HCEC 1CT (cell line): ENCODE measurements at places on chromosomes 2 and 18.

- DNase-seq = no peak
These were observed 1377.9 kb downstream of the RPIA start for GRCh38 chr2:90069290-90069894.

DNA sequence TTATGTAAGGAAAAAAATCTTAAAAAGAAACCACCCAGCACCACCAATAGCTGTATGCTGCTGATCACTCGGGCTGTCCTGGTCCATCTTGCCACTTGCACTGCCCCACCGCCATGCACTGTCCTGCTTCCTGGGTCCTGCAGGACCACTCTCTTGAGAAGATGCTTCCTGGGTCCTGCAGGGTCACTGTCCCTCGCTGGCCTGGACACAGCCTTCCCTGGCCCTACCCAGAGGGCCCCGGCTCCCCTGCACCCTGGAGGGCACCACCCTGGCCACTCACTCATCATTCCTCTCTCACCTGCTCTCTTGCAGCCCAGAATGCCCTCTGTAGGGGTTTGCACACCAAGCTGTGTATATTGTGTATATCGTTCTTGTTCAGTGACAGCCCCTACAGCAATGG lies 2.4 kb upstream of the OTOS start:
- no peak for DNase-seq

- DNase-seq = no peak
These were observed 42.1 kb downstream of the BCL2L11 start for GRCh38 chr2:111162718-111163331.

- DNase-seq = no peak
These were observed 2.6 kb downstream of the NLRC4 start for GRCh38 chr2:32262105-32262504.

- DNase-seq = no peak
These were observed 3.0 kb upstream of the SKOR2 start for GRCh38 chr18:47254341-47254939.

- no peak for DNase-seq
These were observed 5.0 kb upstream of the GBX2 start for GRCh38 chr2:236173036-236173728.

GRCh38 chr2:51424418-51424817 lies 392.5 kb upstream of the NRXN1 start:
- DNase-seq = no peak

DNA sequence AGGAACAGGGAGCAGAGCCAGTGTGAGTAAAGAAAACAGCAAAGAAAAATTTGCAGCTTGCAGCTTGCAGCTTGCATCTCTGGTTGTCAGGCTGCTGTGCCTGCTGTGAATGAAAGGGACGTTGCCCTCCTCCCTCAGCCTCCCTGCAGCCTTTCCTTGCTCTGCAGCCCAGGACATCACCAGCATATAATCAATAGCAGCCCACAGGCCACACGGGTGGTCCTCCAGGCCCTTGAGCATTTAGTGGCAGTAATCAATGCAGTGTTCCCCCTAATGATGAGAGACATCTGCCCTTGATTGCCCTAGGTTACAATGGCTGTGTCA lies 122.2 kb upstream of the TACR1 start:
- DNase-seq = no peak

DNA sequence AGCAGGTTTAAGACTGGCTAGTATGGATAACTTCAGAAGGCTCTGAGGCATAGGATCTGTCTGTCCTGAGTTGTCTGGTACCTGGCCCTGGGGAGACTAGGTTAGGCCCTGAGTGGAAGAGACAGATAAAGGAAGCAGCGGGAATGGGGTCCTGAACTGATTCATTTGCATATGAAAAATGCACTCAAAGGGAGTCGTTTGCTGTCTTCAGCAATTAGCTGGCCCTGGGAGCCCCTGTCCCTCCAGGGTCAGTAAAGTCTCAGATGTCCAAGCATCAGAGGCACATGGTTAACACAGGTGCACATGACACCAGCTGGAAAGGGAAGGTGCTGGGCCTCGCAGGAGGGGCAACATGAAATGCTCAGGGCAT lies 172.4 kb downstream of the ACOXL start:
- no peak for DNase-seq

- no peak for DNase-seq
These were observed 107.2 kb upstream of the SMAD2 start for GRCh38 chr18:48037481-48038271.

DNA sequence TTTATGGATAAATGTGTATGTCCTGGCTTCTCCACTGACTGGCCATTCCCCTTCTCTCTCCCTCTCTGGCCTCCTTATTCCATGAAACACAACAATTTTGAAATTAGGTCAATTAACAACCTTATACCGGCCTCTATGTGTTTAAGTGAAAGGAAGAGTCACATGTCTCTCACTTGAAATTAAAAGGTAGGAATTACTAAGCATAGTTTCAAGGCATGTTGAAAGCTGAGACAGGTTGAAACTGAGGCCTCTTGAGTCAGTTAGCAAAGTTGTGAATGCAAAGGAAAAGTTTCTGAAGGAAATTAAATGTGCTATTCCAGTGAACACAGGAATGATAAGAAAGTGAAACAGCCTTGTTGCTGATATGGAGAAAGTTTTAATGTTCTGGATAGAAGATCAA lies 69.7 kb downstream of the ADAM23 start:
- no peak for DNase-seq

GRCh38 chr2:56260415-56260814 lies 76.6 kb downstream of the CCDC85A start:
- no peak for DNase-seq

- peak; percentile 79 for DNase-seq
These were observed 1663.6 kb downstream of the SUCLG1 start for GRCh38 chr2:82795446-82795845.

- no peak for DNase-seq
These were observed 133.6 kb downstream of the ALK start for GRCh38 chr2:29787473-29788465.

DNA sequence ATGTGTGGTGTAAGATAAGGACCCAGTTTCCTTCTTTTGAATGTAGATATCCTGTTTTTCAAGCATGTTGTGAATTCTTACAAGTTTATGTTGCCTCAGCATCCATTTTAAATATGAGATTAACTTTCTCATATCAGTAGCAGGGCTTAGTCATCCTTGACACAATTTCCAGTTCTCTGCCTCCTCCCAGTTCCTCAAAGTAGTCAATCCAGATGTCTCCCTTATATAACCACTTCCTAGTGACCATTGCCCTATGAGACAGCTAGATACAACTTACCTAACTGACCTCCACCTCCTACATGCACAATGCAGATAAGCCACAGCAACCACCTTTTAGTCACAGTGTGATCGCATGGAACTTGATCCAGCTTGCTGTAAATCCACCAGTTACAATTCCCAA lies 269.2 kb upstream of the ZNF521 start:
- no peak for DNase-seq

DNA sequence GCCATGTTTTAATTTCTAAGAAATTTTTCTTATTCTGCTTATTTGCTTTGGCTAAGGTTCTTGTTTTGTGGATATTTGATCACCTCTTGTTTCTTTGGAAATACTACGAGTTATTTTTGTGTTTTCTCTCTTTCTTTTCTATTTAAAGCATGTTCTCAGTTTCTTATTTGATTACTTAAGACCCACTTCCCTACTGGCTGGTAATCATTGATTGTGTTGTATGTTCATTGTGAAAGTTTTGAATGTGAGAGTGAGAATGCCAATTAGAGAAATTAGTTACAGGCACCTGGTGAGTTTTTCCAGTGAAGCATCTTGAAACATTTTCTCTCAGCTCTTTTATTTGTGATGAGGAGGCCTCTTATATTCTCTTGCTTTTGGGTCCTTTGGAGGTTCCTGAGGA lies 226.7 kb upstream of the MC4R start:
- no peak for DNase-seq

DNA sequence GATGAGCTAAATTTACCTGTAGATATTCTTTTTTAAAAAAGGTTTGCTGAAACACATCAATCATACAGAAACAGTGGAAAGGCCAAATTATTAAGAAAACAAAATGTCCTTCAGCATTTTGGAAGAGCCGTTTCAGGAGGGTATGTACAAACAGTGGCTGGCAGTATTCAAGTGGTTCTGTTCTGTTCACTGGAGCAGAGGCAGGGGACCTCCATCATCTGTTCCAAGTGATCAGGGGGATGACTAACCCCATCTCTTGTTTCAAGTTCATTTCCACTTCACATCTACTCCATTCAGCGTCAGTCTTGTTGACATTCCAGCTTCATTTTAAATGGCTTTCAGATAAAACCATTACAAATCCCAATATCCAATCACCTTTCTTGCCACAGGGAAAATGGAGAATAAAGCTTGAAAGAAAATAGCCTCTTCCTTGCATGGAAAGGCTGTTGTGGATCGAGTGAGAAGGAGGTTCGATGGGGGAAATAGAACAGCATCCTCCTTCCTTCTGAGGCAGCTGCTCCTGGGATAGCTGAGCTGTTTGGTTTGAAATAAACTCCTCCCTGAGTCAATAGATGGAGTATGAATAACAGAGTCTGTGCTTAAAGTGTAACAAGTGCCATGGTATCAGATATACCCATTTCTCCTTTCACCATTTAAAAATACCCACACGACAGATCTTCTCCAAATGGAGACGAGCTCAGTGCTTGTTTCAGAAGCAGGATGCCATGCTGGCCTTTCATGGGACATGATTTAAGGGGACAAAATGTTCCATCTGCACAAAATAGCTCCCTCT lies 63.7 kb upstream of the OTOF start:
- DNase-seq = no peak

- DNase-seq = no peak
These were observed at the start of gene SMIM21 for GRCh38 chr18:75427603-75428002. Gene SMIM21, minus strand, starts transcription at chr18:75427703. Its CDS starts 140 bp downstream, at chr18:75427563.
